ENCODE measurements at places on chromosomes 1 and 21.

DNA sequence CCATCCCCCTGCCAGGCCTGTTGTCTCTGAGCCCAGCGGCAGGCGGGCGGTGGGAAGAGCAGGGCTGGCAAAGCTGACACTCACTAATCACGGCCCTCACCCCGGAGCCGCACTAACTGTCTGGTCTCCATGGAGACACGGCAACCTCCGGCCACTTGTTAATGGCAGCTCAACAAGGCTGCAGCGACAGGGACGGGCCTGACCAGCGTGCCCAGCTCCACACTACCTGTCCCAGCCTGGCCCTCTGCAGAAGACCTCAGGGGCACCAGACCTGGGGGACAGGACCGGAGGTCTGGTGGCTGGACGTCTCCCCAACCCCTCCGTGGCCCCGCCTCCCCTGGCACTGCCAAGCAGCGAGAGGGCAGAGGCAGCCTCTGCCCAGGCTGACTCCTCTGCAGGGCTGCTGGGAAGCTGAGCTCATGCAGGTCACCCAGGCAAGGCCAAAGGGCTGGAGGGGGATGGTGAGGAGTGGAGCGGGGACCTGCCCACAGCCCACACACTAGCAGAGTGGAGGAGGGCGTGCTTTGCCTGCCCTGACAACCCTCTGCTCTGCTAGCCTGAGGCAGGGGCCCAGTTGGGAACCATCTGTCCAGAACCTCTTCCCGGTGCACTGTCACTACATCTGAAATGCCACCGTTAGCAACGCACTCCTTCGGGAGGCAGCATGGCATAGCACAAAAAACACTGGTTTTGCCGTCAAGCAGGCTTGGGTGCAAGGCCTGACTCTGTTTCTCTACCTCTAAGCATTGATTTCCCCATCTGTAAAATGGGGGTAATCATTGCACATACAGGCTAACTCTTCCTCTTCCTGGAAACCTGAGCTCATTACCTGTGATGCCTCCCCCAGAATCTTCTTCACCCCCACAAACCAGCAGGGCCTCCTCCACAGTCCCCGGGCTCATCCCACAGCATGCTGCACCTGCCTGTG is 29.6 kb upstream of the WASF2 start:
- no peak for DNase-seq

DNA sequence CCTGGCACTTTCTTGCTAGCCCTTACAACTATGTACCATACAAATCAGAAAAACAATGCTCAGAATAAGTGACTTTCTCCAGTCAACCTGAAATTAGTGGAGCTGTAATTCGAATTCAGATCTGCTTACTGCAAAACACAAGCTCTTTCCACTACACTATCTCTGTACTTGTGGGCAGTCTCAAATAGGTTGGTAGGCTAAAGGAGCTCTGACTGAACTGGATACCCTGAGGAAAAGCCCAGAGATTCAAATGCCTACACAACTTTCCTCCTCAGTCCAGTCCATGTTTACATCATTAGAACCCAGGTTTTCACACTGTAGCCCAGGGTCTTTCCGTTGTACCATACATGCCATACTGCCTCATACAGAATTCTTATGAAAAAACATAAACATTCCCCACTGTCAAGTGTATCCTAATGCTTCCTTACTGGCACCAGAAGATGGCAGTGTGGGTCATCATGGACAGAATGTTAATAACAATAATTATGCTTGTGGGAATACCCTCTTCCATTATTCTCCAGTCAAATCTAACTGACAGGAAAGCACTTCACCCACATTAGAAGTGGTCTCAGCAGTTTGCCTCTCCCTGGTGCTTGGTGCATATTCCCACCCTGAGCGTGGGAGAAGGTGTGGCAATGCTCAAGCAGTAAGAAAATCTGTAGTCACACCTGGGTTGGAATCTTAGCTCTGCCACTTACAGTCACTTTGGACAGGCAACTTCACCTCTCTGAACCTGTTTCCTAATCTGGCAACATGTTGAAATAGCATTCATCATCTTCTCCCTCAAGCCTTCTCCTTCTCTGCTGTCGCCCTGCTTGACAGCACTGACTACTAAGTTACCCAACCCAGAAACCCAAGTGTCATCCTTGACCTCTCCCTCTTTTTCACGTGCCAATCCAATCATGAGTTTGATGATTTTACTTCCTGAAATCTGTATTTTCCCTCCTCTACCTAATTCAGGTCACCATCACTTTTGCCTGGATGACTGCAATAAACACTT is 14.4 kb upstream of the ZFYVE9 start:
- DNase-seq: peak; percentile 20

DNA sequence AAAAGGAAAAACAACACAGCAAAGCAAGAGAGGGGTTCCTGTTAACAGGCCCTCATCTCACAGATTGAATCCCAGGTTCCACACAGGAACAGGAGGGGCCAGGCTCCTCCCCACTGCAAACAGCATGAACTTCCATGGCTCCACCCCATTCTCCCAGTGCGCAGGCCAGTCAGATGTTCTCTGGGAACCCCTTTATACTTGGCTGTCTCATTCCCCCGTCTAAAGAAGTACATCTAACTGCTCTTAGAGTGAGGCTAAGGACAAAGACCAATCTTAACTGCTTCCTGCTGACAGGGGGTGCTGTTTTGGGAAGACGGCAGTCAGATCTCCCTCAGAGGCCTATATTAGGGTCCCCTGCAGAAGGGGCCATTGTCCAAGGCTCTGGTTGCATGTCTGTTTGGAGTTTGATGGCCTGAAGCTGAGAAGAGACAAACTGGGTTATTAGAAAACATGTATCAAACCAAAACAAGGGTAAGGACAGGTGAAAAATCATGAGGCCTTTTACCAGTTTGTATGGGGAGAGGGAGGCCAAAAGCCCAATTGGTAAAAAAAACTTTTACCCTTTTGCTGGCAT is 10.5 kb upstream of the NASP start:
- no peak for DNase-seq

DNA sequence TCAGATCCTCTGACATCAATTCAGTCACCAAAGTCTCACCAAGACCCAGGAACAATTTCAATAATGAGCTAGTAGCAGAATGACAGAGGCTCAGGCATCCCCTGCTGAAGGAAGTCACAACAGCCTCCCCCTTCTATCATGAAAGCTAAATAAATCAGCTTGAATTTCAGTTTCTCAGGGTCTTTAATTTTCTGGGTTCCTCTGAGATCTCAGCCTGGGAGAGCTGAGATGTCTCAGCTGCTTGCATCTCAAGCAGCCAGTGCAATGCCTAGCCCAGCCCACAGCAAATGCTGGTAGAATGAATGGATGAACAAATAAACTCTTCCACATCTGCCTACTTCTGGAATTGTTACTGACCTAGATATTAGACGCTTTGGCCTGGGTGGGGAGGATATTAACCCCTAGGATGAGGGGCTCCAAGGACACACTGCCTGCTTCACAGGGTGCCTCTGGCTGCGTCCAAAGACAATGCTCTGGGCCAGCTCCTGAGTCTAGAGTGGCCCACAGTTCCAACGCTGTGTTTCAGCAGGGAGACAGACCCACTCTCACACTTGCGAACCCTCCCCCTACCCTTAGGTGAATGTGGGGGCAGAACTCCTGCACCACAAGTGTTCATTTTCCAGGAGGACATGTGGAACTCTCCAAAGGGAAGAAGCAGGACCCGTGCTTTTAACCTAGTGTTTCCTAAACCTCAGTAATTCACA is 11.2 kb upstream of the LORICRIN start:
- no peak for DNase-seq

GRCh38 chr1:40663324-40664166 is 1.9 kb downstream of the RIMS3 start:
- DNase-seq: no peak

DNA sequence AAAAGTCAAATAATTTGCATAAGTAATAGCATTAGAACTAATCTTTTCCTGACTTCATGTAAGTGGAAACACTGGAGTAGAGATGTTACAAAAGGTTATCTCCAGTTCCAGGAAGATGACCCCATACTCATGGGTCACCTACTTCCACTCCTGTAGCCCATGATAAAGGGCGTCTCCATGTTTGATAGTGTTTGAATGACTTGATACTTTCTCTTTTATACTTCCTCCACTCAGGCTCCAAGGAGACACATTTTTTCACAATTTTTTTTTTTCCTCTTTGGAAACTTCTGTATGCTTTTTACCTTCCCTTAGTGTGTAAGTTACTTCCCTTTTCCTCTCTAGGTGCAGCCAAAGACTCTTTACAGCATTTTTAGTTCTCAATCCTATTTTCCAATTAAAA is 382.1 kb upstream of the B3GALT2 start:
- no peak for DNase-seq

DNA sequence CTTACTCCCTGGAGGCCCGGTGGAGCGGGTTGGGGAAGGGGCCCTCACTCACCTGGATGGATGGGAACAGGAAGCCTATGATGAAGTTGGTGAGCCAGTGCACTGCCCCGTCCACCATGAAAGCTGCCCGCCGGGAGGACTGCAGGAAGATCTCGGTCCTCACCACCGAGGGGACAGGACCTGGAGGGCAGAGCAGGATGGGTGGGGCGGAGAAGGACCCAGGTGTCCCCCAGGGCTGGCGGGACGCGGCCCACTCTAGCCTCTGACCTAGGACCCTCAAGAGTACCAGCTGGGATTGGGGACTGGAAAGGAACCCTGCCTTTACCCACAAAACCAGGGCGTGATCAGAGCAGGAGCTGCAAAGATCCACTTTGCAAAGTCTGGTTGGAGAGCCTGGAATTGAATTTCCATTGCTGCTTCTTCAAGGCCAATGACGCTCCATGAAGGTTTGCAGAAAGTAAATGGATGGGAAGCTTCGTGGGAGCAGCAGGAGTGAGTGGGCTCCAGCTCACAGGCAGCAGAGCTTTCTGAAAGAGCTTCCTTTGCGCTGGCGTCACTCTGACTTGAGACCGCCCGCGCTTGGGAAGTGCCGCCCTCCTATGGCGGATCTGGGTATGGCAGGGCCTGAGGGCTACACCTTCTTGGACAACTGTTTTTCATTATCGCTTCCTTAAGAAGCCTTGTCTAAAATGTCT is 21.4 kb downstream of the SLC2A7 start:
- DNase-seq: peak; percentile 74

DNA sequence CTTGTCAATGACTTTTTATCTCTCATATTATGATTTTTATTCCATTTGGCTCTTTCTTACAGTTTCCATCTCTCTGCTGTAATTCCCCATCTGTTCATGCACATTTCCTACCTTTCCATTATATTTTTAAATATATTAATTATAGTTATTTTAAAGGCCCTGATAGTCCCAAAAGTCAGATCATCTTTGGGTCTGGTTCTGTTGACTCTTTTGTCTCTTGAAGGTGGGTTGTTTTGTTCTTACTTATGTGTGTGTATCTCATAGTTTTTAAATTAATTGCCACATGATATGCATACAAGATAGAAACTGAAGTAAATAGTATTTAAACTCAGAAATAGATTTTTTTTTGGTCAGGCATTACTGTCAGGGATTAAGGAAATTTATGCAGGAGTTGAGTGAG is 178.0 kb upstream of the AJAP1 start:
- no peak for DNase-seq

DNA sequence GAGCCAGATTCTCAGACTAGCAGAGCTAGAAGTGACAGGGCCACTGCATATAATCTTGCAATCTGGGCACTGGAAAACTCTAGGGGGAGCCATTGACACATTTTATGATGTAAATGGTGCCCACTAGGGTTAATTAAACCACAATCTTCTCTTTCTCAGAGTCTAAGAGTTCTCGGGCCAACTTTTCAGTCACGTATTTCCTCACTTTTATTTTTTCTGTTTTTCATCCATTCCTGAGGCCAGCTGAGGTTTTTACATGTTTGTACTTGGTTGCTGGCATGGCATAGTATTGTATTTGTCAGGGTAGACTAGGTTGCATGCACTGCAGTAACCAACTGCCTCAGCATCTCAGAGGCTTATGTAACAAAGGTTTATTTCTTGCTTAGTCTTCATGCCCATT is 138.2 kb downstream of the ZNF326 start:
- DNase-seq: peak; percentile 20

GRCh38 chr21:28899744-28900143 is 92.9 kb downstream of the LTN1 start:
- DNase-seq: no peak

DNA sequence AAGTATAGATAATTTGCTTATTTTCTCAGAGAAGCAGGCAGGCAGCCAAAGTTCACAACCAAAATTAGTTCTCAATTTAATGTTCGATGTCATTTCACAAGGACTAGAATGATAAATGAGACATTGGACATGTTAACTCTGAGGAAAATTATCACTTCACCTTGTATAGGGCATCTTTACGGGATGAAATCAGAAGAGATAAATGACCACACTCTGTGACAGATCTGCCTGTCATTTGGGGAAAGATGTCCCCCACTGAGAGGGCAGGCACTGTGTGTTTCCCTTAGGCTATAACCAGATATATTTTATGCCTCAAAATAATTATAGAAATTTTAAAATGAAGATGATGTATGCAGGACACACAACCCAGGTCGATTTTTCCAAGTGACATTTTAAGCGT is 642.9 kb downstream of the BRINP3 start:
- DNase-seq: no peak

- DNase-seq: no peak
These were observed 92.8 kb upstream of the COA6 start for GRCh38 chr1:234280500-234280899.

DNA sequence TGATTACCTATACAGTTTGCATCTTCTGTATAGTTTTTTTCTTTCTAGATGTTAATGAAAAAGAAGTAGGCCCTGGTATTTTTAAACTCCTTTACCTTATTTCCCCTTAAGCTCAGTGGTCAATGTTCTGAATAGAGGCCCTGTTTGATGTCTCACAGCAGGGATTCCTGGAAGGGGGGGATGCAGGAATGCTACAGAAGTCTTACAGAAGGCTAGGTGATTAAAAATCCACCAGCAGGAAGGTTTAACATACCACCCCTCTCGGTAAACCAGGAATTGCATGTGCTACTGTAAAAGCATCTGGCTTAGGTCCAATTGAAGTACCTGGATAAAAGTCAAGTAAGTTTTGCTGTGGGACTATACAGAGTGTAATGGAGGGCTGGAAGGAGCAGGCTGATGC is 78.3 kb downstream of the NOS1AP start:
- DNase-seq: no peak

DNA sequence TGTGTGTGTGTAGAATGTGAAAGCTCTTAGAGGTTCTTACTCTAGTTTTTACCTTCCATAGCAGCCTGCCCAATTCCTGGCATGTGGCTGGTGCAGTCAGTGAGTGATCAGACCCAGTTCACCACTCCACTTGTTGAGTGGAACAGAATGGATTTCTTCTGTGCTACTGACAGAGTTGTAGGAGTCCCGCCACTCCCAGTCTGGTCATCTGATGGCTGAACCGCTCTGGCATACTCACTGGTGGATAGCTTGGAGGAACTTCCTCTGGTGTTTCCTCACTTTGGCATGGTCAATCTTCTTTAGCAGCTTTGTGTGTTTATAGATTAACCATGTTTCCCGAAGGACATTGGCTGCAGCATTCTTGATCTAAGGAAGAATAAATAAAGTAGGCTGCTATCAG is 106.7 kb upstream of the ADAR start:
- no peak for DNase-seq

- no peak for DNase-seq
These were observed 44.3 kb downstream of the SLC16A1 start for GRCh38 chr1:112911506-112912220.

GRCh38 chr1:29677028-29678024 is 441.0 kb downstream of the PTPRU start:
- no peak for DNase-seq

All from KG1 (cell line).